Activated CD8-positive, alpha-beta memory T cell treated with anti-CD3 and anti-CD28 coated beads for 24 hours (primary cell): ENCODE measurements at places on chromosomes 2 and 18.

GRCh38 chr2:226185616-226186211 is 613.9 kb downstream of the IRS1 start:
- DNase-seq, result no peak

GRCh38 chr2:203857656-203858055 is 9.9 kb upstream of the CTLA4 start:
- no peak for DNase-seq

DNA sequence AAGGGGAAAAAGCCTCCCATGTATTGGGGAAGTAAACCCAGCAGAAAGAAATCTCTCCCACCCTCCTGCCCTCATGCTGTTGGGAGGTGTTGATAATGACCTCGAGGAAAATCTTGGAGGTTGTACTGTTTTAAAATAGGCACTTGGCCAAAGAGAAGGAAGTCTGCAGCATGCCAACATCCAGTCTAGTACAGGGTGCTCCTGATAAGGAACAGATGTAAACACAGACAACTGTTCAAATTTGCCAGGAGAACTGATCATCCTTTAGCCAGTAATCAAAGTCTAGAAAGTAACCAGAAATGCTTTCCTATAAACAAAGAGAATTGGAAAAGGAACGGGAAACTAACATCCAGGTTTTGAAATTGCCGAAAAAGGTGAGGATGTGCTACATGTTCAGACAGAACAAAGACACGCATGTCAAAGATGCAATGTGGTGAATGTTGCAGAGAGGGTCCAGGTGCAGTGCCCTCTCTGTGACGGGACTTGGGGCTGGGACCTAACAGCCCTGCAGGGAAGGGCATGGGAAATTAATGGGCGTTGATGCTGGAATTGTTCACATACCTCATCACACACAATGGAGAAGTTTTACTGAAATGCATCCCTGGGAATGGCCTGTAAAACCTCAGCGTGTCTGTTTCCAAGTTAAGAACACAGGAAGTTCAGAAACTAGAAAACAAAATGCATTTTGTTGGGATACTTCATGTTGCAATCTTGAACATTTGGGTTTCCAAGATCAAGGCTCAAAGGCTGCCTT is 125.7 kb upstream of the RND3 start:
- DNase-seq, result no peak

GRCh38 chr2:166364476-166365161 is 11.1 kb downstream of the SCN9A start:
- no peak for DNase-seq

GRCh38 chr2:216714376-216714775 is 19.0 kb upstream of the IGFBP5 start:
- no peak for DNase-seq

DNA sequence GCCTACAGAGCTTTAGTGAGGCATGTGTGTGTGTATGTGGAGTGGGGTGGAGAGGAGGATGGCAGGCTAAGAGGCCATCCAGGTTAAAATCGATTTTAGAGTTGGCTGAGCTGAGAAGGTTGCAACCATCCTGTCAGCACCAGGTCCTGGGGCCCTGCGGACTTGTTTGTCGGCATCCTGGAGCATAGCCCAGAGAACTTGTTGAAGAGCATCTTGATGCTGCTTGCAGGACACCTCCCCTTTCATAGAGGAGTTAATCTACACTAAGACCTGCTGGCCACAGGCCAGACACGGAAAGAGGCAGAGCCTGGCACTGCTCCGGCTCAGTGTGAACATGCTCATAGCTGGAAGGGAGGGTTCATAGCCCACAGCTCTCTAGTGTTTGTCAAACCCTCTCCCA is 72.1 kb upstream of the RGPD5 start:
- DNase-seq, result peak; percentile 13

DNA sequence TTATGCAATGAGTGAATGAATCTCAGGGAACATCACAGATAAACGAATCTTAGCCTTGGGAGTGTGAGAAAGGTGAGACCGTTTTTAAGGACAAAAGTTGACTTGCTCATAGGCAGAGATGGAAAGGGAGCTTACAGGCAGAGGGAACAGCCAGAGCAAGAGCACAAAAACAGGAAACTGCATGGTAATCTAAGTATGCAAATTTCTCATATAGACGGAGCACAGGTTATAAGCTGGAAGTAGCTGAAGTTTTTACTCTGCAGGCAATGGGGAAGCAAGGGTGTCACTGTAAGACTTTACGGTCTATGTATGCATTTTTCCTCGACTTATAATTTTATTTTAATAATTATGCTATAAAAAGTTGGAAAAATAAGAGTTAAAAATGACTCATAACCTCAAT is 44.8 kb upstream of the STRN start:
- DNase-seq, result no peak

DNA sequence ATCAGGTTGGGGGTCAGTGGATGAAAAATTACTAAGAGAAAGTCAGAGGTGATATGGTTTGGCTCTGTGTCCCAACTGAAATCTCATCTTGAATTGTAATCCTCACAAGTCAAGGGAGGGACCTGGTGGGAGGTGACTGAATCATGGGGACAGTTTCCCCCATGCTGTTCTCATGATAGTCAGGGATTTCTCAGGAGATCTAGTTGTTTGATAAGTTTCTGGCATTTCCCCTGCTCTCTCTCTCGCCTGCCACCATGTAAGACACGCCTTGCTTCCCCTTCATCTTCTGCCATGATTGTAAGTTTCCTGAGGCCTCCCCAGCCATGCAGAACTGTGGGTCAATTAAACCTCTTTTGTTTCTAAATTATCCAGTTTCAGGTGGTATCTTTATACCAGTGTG is 945.8 kb upstream of the CRIM1 start:
- DNase-seq, result no peak

GRCh38 chr2:120221616-120222015 is 1.6 kb downstream of the TMEM185B start:
- DNase-seq, result no peak

DNA sequence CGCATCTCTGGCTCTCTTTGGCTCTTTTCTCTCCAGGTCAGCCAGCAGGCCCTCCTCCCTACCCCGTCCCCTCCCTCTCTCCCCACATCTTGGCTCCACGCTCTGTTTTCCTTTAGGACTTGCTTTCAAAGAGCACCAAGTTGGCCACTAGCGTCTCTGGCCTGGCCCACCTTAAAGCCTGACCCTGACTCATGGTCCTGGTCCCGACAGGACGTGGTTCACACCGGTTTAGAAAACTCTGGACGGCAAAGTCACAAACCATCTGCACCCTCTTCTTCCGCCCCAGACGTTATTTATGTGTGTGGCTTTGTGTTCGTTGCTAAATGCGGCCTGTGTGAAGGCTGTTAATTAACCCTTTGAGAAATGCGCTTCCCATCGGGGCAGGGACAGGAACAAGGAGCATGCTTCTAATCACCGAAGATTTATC is 169.0 kb upstream of the HAAO start:
- DNase-seq, result no peak

DNA sequence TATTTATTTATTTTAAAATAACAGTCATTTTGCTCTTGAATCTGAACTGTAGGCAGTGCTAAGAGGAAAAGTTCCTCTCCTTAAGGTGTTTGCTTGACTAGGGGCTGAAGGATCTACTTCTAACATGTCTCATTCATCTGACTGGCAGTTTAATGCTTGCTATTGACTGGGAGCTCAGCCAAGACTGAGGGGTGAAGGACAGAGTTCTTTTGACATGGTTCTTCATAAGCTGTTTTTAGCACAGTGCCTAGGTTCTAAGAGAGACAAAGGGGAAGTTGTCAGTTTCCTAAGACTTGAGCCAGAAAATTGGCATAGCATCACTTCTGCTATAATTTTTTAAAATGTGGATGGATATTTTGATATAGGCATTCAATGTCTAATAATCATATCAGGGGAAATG is 73.0 kb downstream of the COMMD1 start:
- no peak for DNase-seq

GRCh38 chr2:204726831-204727230 is 181.6 kb downstream of the PARD3B start:
- no peak for DNase-seq

- no peak for DNase-seq
Measured at GRCh38 chr18:55245211-55245614, 286.0 kb upstream of the CCDC68 start.

- no peak for DNase-seq
Measured at GRCh38 chr2:30414961-30415360, 32.1 kb upstream of the LCLAT1 start.

DNA sequence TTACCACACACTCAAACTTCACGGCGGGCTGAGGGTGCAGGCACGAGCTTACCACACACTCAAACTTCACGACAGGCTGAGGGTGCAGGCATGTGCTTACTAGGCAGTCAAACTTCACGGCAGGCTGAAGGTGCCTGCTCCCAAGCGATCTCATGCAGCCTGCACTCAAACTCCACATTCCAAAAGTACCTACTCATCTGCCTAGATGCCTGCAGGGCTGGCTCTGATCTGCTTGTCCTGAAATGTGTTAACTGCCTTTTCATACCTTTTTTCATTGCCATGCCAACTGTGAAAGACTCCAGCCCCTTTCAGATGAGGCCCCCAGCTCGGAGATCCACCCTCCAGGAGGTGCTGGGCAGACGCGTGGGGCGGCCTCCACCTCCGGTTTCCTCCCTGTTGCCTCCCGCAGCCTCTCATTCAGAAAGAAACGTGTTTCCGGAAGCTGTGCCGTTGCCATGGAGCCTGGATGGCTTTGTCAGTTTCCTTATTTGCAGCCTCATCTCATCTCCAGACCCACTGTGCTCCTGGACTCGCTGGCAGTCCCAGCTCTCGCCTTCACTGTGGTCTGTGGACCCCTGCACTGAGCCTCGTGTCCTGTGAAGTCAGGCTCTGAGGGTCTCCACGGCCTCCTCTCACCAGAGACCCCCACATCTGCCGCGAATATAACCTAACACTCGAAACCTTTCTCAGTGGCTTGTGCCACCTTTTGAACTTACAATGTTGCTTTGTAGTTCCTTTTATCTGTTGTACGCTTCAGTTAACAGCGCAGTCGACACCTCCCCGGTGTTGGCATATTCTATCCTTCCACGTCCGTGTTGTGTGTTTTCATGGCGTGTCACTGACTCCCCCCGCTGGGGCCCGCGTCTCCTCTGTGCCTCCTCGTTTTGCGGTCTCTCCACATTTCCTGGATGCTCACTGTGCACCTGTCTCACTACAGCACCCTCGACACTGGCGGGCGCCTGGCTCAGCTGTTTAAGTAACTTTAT is 106.1 kb upstream of the ALKAL2 start:
- peak; percentile 78 for DNase-seq

DNA sequence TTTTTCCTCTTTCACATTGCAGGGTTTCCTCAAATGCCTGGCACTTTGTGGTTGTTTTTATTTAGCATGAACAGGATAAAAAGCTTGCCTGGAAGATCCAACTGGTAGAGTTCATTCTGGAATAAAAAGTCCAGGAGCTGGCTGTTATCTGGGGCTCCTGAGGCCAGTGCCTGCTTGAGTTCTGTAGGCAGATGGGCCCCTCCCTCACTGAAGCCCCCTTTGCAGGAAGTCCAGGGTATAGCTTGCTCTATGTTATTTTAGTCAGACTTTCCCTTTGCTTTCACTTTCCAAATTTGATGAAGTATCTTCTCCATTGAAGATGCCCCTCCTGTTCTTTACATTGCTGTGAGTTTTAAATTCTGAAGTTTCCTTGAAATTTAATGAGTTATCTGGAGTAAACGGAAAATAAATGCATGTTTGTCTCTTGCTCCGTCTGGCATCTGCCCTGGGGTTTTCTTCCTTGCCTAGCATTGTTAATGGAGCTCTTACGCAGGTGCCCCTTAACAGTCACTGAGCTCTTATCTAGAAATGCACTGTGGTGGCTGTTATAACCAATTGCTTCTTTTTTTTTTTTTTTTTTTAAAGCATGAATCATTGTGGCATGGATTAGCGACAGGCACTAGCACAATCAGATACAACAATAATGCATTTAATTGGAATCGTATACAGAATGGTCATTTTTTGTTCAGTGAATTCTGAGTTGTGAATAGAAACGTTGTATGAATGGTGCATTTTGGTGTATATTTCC is 27.0 kb upstream of the LPIN1 start:
- DNase-seq, result no peak

DNA sequence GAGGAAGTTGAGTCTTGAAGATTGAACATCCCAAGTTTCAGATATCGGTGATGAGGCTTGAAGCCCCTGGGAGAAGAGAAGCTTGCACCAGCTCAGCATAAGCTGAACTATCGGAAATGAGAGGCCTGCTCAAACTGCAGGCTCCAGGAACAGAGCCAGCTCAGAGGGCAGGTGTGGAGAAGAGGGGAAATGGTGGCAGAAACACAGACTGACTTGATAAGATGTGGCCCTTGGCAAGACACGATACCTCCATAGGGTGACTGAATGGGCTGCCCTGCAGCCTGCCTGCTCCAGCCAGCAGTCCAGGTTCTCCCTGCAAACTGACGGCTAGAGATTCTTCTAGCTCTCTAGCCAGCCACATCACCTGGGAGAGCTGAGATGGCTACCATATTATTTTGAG is 86.6 kb downstream of the MYT1L start:
- no peak for DNase-seq

GRCh38 chr2:150156415-150156814 is 331.1 kb downstream of the RND3 start:
- no peak for DNase-seq

DNA sequence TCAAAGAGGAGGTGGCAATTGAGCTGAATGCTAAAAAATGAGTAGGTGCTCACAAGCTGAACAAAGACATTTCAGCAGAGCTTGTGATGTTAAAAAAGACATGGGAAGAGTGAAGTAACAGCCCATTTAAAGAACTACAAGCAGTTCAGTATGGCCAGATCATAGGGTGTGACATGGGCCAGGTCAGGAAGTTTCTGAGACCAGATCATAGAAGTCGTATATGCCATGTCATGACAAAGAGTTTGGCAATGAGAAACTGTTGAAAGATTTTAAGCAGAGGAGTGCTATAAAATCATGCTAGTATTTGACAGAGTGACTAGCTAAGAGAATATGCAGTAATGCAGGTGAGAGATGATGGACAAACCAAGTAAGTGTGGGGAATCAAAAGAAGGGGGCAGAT is 7.3 kb upstream of the PELI1 start:
- DNase-seq, result no peak

GRCh38 chr2:118363604-118364003 is 275.3 kb downstream of the INSIG2 start:
- no peak for DNase-seq

DNA sequence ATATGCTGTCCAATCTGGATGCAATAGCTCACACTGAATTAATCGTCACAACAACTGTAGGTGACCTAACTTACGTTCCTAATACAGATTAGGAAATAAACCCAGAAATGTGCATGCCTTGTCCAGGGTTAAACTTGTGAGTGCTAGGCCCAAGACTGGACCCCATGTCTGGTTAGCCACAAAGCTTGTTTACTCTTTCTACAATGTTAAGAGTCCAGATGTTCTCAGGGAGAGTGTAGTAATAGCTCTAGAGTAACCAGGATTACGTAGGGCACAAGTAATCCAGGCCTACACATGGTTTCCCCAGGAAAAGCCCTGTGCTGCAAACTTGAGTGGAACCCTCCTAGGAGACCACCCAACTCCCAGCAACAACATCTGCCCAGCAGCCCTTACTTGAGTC is 26.2 kb downstream of the TRIB2 start:
- DNase-seq, result no peak

GRCh38 chr18:9952633-9953416 is 39.0 kb downstream of the VAPA start:
- DNase-seq, result no peak

- no peak for DNase-seq
Measured at GRCh38 chr2:163665817-163666216, 70.0 kb downstream of the FIGN start.
